ENCODE measurements at places on chromosomes 16 and 17.
A peak's percentile ranks its signal among the peaks of the same experiment; 100 is the strongest.

DNA sequence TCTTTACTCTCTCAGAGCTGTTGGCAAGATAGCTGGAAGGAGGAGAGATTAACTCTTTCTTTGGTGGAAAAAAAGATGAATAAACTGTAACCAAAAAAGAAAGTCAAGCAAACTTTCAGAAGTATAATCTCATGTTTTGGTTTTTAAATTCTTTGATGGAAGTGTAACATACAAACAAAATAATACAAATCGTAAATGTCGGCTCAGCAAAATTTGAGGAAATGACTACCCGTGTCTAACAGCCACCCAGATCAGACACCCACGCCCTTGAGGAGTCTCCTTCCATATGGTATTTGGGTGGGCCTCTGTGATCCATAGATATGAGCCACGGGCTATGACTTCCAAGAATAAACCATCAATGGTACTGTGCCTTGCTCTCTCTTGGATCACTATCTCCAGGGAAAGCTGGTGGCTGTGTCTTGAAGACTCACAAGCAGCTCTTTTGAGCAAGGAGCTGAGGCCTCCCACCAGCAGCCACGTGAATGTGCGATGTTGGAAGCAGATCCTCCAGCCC lies 9.6 kb upstream of the CD300C start:
- DNase-seq: no peak

DNA sequence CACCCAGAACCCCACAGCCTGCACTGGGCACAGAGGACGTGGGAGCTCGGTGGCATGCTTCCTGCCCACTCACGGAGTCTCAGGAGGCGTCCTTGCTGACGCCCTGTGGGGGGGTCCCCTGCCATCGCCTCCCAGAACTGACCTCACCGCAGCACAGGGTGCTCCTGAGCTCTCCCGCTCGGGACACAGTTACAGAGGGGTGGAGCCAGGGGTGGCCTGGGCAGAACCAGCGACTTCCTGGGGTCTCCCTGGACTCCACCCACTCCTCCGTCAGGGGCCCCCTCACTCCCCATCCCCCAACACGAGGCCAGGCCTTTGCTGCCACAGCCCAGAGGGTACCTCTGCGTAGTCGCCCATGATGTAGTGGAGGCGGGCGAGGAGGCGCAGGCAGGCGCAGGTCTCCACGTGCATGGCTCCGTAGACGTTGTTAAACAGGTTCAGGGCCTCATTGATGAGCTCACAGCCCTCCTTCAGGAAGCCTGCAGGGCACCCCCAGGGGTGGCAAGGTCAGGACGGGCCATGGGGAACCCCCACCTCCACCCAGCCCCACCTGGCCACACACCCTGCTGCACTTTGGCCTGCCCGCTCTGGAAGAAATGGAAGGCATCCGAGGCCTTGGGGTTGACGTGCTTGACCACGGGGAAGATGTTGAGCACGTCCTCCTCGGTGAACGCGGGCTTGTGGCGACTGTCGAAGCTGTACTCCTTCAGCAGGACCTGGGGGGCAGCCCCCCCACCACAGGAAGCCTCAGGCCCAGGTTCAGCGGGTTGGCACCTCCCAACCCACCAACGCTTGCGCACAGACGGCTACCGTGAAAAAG lies 17.8 kb downstream of the CLUH start:
- DNase-seq: no peak

- peak; percentile 90 for DNase-seq
Observed at GRCh38 chr16:27768651-27769272, 218.8 kb downstream of the KATNIP start.

GRCh38 chr16:10878328-10878643 lies 1.3 kb downstream of the CIITA start:
- no peak for DNase-seq

- DNase-seq: no peak
Observed at GRCh38 chr16:89065458-89065822, 28.2 kb upstream of the ACSF3 start.

DNA sequence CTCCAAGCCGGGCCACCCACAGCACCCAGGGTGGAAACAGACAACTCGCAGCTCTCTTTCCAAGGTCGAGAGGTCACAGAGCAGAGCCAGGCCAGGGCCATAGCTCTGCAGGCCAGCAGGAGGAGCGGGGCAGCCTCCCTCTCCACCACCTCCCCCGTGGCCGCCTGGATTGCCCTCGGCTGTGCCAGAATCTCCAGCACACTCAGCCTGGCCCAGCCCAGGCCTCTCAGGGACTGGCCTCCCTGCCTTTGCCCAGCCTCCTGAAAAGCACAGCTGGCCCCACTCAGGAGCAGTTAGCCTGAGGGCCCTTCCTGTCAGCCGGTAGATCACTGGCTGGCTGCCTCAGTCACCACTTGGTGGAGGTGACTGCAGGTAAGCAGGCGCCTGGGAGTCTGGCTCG lies 85.8 kb upstream of the SEC14L1 start:
- no peak for DNase-seq

DNA sequence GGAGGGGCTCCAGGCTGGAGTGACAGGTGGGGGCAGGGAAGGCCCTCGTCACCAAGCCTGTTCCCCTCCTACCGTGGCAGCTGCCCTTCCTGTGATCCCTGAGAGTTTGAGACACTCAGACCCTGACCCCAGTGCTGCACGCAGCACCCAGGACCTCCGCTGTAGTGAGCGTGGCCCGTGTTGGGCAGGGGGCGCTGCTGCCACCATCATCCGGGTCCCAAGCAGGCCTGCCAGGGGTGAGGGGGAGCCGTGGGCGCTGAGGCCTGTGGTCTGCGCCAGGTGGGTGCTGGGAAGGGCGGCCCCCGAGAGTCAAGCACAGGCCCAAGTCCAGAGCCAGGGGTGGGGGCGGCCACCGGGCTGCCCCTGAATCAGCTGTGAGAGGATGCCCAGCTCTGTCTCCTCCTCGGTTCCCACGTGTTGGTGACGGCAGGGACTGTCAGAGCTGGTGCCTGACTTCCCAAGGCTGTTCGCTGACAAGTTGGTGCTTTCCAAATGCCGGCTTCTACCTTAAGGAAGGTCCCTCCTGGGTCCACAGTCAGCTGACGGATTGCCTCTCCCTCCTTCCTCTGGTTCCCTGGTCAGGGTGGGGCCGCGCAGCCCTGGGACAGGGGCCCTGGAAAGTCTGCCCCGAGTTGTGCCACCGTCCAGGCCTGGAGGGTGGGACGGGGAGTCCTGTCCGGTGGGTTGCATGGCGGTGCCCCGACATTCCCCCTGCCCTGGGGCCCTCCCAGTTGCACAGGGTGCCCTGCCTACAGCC lies 31.1 kb downstream of the TPSG1 start:
- no peak for DNase-seq

DNA sequence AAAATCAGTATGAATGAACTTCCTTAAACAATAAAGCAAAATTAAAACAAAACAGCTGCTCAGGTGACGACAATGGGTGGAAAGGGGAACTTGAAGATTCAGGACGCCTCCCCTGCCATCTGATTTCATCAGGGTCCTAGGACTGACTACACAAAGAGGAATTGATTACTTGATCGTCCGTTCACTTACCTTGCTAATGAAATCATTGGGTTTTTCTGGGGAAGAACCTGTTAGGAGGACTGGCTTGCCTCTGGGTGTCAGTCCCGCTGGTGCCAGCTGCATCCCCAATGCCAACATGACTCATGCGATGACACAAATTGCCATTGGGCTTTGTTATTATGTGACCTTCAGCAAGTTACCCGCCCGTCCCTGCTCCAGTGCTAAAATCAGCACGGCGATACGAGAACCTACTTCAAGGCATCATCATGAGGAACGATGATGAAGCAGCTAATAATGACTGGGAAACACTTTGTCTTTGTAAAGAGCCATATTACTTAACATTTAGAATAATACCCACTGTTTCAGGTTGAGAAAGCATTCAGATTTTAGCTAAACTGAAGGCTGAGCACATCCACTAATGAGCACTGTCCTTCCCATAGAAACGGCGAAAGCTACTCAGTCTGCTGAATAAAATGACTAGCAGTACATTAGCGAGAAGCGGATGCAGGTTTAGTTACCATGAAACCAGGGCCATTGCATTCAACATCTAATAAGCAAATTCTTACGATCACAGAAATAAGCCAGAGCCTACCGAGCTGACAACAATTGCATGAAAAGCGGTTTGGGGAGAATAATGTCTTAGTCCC lies 139.4 kb downstream of the ZFHX3 start:
- DNase-seq: no peak

DNA sequence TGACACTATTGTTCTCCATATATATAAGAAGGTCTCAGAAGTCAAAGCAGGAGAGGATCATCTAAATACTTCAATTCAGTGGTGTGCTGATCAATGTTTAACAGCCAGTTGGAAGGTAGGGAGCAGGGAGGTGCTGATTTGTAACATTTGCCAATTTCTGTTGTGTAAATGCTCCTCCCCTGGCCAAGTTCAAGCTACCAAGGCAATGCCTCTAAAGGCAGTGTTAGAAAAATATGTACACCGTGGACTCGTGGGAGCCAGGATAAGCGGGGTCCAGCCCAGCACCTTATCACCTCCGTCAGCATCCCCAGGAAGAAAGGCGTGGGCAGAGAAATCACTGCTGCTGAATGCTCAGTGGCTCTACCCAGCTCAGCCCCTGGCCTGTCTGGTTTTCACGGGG lies 75.3 kb upstream of the COX10 start:
- no peak for DNase-seq

GRCh38 chr16:26830428-26831127 lies 236.1 kb upstream of the C16orf82 start:
- DNase-seq: no peak

- no peak for DNase-seq
Observed at GRCh38 chr17:38703742-38704605, 1.1 kb upstream of the MLLT6 start.

GRCh38 chr17:33777674-33778073 lies 477.4 kb upstream of the CCL2 start:
- no peak for DNase-seq

DNA sequence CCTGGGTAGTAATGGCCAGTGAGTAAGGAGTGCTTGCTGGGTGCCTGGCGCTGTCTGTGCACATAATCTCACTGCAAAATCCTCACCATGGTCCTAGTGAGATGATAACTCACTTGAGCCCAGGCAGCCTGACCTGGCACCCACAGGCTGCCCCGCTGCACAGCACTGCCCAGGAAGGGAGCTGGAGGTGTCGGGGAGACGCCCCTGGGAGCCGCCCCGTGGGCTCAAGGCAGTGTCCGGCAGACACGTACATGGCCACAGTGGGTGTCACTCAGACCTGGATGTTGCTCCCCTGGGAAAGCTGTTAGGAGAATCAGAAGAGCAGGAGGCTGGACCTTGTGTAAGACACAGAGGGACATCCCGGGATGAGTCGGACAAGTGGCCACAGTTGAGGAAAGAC lies 44.2 kb downstream of the BEAN1 start:
- no peak for DNase-seq

DNA sequence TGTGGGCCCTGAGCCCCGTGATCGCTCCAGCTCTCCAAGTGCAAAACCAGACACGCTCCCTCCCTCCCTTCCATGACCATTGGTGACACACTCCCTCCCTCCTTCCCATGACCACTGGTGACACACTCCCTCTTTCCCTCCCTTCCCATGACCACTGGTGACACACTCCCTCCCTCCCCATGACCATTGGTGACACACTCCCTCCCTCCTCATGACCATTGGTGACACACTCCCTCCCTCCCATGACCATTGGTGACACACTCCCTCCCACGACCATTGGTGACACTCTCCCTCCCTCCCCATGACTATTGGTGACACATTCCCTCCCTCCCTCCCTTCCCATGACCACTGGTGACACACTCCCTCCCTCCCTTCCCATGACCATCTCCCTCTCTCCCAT lies 56.3 kb downstream of the LMF1 start:
- no peak for DNase-seq

GRCh38 chr16:17408955-17409441 lies 61.8 kb downstream of the XYLT1 start:
- no peak for DNase-seq

GRCh38 chr17:78747488-78747887 lies 34.6 kb downstream of the CYTH1 start:
- no peak for DNase-seq

DNA sequence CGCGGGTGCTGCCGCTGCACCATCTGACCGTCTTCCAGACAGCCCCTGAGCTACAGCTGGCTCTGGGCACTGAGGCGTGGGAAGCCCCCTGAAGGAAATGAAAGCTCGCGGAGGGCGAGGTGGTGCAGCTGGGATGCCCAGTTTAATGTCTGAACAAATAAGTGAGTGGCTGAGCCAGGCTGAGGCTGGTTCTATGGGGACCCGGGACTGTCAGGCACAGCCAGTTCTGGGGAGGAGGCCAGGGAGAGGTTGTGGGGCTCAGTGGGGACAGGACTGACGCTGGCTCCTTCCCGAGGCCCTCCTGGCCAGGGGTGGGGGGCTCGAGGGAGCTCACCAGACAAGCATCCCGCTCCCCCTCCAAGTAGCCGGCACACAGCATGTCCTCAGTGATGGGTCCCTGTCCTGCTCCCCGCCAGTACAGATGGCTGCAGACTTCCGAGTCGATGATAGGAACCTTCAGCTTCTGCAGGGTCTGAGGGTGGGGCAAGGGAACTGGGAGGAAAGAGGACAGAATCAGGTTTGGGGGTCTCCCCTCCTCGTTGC lies 4.4 kb downstream of the PRSS22 start:
- DNase-seq: no peak

DNA sequence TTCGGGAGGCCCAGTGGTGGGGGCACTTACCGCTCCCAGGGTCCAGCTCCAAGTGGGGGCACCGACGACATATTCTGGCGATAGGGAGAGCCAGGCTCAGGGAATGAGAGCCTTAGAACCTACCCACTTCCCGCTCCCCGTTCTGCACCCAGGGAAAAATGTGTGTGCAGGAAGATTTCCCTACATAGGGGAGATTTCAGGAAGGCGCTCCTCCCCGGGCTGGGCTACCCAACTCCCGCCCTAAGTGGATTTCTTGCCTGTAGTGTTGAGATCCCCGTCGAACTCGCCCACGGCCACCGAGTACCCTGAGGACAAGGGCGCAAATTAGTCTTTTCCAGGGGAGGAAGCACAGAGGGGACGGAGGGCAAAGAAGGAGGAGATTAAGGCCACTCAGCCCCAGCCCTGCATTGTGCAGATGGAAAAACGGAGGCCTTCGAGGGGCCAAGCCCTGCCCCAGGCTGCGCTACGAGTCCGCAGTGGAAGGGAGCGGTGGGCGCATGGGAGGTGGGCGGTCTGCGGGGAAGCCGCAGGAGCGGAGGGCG lies 5.1 kb downstream of the ITGA2B start:
- DNase-seq: no peak

DNA sequence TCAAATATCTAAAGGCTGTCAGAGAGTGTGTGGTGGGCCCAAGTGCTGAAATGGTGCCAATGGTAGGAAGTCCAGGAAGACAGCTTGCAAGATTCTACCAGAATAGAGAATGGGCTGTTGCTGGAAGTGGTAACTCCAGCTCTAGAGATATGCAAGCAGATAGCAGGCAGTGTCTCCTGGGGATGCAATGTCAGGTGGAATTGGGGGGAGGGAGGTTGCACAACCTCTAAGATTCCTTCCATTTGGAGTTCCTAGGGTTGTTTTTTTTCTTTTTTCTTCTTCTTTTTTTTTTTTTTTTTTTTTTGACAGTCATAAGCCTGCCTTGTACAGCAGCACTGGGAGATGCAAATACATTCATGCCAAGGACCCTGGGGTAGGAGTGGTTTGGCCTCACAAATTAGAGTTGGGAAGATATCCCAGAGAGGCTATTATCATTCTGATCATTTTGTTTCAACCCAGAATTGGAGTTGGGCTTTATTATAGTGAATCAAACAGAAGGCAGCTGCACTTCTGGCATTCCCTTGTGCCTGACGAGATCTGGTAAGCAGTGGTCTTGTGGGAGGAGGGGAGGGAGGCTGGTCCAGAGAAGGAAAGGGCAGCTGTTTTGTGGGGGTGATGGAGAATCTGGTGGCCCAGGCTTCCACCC lies 51.1 kb downstream of the SLC6A2 start:
- no peak for DNase-seq
